ENCODE measurements at places on chromosomes 16 and 17.

GRCh38 chr16:86664522-86665318, 86.4 kb downstream of the FOXL1 start:
- DNase-seq = no peak

DNA sequence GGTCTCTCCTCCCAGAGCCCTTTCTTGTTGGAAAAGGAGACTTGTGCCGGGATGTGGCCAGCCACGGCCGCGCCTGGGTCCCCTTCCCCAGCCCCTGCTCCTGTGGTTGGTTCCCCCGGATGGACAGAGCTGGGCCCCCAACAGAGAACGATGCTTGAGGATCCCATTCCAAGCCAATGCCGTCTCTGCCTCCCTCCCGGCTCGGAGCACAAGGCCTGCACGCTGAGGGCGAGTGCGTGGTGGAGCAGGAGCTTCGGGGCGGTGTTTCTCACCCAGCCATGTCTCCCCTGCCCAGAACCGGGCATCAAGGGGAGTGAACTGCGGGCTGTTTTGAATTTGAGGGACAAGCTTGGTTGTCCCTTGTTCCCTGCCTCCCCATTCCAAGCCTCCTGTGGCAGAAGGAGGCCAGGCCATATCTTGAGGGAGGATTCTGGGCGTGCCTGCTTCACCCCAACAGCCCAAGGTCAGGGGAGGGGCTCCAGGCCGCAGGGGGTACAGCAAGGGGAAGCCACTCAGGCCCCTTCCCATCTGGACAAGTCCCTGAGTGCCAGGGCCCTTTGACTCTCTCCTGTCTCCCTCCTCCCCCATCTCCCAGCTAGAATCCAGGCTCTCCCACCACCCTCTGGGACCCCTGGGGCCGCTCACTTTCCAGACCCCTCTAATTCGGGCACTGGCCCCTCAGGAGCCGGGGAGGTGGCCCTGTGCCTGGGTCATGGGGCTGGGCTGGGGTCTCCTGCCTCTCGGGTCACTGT, 43.6 kb downstream of the SOCS3 start:
- no peak for DNase-seq

DNA sequence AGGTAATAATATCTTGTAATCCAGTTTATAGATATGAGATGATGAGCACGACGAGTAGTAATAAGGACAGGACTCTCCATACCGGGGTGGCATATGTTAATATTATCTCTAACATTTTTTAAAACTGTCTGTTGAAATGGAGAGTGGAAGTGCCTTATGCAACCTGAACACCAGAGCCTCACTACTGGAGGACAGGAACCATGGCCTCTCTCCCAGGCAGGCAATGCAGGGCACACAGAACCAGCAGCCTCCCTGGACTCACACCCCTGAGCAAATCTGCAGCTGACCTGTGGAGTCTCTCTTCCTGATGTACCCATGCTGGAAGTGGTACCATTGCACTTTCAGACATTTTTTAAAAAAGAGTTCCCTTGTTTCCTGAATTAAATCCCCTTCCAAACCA, 55.2 kb upstream of the ERN1 start:
- DNase-seq = no peak

- no peak for DNase-seq
Measured at GRCh38 chr16:75579281-75579834, 13.2 kb downstream of the GABARAPL2 start.

DNA sequence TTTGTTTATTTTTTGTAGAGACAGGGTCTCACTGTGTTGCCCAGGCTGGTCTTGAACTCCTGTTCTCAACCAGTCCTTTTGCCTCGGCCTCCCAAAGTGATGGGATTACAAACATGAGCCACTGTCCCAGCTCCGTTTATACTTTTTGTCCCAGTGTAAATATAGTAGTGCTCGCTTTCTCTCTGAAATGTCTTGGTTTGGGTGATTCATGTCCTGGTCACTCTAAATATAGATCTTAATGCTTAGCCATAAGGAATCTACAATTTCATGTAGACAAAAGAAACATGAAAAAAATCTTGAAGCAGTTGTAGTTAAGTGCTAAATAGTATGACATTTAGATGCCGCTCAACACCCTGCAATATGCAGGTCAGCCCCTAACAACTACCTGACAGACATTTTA, 126.9 kb downstream of the KATNIP start:
- no peak for DNase-seq

GRCh38 chr17:77755410-77755963, 203.0 kb upstream of the TNRC6C start:
- no peak for DNase-seq

DNA sequence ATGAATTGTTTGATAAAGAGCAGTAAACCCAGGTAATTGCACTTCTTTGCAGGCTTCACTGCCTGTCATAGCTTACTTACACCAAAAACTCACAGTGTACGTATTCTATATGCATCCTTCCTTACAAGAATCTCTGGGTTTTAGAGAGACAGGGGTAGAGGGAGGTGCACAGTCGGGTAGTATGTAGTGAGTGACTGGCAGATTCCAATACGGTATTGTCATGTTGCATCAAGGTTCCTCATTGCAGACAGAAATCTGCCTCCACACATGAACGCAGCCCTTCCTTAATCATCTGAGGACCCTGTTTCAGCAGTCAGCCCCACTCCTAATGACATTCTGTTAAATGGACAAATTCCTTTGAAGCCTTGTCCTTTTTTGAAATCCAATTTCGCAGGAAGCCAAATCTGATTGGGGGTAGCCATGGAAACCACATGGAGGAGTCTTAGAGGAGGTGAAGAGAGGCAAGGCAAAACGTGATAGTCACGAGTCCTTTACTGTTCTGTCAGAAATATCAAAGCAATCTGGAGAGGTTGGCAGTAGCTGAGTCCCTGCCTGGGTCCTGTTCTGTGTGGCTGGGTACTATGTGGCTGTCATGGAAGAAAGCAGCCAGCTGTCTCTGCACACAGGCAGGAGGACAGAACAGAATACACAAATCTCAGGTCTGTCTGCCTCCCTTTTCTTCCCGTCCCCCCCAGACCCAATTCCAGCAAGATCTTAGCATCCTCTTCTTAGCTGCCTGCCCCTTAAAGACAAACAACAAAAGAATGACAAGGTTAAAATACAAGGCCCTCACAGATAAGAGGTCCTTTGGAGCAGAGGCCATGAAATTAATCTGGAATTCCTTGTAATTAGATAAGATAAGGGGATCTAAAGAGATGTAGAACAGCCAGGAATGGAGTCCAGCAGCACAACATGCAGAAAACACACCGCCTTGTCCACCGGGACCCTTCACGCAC, 3.1 kb upstream of the SKAP1 start:
- no peak for DNase-seq
